Activated CD8-positive, alpha-beta memory T cell treated with anti-CD3 and anti-CD28 coated beads, Interleukin-2, amount 50 U/mL, for 48 hours (primary cell): ENCODE measurements at places on chromosomes 6 and 20.

- DNase-seq = no peak
Measured at GRCh38 chr6:24517659-24518543, 23.1 kb downstream of the ALDH5A1 start.

GRCh38 chr6:44869321-44869897 lies 458.7 kb upstream of the RUNX2 start:
- DNase-seq = no peak

DNA sequence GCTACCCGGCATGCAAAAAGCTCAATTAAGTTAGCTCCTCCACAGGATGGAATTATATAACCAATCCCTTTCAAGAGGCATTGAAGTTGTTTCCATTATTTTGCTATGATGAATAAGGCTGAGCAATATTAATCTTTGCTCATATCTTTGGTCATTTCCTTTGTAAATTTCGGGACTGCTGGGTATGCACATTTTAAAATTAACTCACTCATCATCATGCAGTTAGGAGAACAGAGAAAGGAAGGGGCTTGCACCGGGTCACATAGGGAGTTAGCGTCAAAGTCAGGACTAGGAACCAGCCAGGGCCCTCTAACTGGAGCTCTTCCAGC lies 430 bp upstream of the FAM110A start:
- no peak for DNase-seq

DNA sequence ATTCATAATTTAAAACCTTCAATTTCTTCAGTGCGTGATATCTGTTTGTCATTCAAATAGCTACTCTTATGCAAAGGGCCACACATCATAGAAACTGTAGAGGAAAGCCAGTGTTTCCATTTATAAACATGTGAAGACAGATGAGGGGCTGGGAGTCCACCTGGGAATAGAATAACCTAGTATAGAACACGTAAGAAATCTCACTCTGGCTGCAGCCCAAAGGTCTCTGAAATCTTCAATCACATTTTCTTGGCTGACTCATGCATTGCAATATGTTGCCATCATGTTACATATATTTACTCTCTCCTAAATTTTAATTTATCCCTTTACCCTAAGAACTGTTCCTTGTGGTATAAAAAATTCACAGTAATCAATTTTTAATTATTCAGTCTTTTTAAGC lies 123.2 kb downstream of the ELOVL4 start:
- no peak for DNase-seq

DNA sequence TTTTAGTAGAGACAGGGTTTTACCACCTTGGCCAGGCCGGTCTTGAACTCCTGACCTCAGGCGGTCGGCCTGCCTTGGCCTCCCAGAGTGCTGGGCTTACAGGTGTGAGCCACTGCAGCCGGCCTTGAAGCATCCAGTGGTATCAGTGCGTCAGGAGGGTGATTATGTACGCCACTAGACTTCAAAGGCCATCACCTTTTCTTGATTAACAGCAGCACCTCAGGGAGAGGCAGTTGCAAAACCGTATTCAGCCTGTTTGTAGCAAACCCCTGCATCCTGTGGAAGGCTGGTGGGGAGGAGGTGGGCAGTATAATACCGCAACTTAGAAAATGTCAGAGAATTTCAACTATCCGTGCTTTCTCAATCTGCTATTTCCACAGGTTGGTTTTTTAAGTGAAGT lies 27.3 kb upstream of the SHLD1 start:
- no peak for DNase-seq

GRCh38 chr20:59748619-59749191 lies 144.4 kb downstream of the PHACTR3 start:
- DNase-seq = no peak
